ENCODE measurements at places on chromosomes 5 and 9.
A peak's percentile ranks its signal among the peaks of the same experiment; 100 is the strongest.

- no peak for DNase-seq
Measured at GRCh38 chr5:175479125-175479881, 943 bp downstream of the SFXN1 start.

DNA sequence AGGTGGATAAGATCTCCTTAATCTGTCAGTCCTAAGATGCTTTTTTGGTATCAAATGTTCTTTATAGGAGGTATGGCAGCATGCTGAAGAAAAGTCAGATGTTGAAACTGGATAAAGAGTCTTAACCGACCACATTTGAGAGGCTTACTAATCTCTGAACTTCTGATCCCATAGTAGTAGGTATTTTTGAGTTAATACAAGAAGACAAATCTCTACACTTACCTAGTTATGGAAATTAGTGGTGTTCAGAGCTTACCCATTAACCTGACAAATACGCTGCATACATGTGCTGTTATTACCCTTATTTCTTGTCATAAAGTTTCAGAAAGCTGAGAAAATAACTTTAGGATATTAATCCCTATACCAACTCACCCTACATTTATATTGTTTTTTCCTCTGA, 83.0 kb downstream of the ISL1 start:
- no peak for DNase-seq

DNA sequence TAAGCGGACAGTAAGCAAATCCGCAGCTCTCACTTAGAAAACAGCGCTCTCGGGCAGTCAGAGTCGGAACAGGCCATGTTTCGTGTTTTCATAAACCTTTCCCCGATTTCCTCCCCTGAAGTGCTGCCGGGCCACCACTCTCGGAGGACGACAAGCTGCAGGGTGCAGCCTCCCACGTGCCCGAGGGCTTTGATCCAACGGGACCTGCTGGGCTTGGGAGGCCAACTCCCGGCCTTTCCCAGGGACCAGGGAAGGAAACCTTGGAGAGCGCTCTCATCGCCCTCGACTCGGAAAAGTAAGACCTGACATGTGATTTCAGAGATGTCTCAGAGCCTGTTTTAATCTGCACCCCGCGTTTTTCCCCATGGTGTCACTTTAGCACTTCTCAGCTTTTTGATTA, 99.8 kb upstream of the CACNA1B start:
- DNase-seq, result no peak

- DNase-seq, result no peak
Measured at GRCh38 chr5:120512791-120513650, 48.9 kb downstream of the PRR16 start.

- DNase-seq, result no peak
Measured at GRCh38 chr5:81786991-81787390, 36.1 kb upstream of the SSBP2 start.

- DNase-seq, result no peak
Measured at GRCh38 chr9:135517407-135517822, 3.8 kb upstream of the LCN1 start.

DNA sequence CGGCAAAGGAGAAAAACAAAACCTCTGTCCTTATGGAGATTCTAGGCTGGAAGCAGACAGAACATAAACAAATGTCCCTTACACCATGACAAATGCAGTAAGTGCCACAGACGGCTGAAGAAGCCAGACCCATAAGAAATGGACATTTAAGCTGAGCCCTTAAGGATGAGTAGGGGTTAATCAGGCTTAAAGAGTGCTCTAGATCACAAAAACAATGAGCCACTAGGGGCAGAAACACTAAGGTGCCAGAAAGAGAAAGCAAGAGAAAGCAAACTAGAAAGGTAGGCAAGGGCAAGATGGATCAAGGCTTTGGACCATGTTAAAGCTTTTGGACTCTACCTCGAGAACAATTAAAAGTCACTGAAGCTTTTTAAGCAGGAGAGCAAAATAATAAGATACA, 326.9 kb upstream of the WWC1 start:
- no peak for DNase-seq

- DNase-seq, result no peak
Measured at GRCh38 chr5:80540691-80541090, 29.4 kb downstream of the ANKRD34B start.

- DNase-seq, result peak; percentile 70
Measured at GRCh38 chr5:170393235-170393634, 4.1 kb upstream of the KCNMB1 start.

DNA sequence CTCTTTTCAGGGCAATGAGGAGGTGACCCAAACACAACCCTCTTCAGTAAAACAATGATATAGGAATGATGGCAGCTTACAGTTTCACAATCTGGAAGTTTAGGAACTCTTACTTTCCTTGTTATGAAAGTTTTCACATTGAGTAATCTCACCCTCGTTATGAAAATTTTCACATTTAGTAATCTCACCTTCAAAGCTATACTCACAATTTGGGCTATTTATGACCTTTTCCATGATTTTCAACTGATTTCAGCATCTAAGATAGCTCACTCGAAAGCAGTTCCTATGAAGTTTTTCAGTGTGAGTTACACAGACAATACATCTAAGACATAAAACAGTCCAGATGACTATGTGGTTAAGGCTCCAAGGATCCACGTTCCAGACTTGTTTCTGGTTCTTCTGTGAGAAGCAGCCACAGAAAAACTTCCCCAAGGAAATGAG, 57.1 kb downstream of the FOXD1 start:
- no peak for DNase-seq

GRCh38 chr5:42876375-42876844, 64.7 kb upstream of the SELENOP start:
- peak; percentile 34 for DNase-seq

DNA sequence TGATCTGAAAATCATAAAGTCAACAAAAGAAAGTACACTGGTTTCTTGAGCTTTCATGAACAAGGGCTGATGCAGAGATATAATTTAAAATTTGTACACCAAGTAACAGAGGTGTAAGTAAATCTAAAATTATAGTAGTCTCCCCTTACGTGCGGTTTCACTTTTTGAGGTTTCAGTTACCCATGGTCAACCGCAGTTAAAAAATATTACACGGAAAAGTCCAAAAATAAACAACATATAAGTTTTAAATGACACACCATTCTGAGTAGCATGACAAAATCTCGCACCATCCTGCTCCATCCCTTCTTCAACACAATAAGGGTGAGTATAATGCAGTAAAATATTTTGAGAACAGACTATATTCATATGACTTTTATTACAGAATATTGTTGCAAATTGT, 54.4 kb downstream of the AUH start:
- DNase-seq, result no peak

DNA sequence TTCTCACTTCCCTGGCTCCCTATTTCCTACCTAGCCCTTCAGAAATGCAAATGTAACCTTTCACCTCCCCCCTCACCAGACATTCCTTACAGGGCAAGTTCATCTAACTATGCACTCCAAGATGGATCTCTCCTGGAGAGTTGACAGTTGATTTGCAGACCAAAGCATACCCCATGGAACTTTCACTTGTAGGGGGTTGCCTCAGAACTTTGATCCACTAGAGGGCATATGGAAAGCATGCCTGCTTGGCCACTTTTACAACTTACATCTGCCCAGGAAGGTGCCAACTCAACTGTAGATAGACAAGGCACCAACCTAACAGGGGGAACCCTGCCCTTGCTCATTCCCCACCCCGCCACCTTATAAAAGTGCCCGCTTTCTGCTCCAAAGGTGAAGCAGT, 187.8 kb downstream of the NXNL2 start:
- DNase-seq, result peak; percentile 13

DNA sequence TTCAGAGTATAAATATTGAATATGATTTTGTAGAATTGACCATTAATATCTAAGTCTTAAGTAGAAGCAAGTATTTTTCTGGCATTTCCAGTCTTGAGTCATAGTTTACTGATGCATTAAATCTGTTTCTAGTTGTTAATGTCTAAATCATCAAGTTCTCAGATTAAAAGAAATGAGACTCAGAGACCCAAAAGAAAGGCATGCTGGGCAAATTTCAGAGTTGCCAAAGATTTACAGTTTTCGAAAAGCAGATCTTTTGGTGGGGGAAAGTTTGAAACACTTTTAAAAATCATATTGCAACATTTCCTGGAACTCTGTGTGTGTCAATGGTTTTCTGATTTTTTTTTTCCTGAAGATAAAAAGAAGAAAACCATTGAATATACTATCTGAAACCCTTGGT, 60.9 kb downstream of the ANKRD55 start:
- no peak for DNase-seq

DNA sequence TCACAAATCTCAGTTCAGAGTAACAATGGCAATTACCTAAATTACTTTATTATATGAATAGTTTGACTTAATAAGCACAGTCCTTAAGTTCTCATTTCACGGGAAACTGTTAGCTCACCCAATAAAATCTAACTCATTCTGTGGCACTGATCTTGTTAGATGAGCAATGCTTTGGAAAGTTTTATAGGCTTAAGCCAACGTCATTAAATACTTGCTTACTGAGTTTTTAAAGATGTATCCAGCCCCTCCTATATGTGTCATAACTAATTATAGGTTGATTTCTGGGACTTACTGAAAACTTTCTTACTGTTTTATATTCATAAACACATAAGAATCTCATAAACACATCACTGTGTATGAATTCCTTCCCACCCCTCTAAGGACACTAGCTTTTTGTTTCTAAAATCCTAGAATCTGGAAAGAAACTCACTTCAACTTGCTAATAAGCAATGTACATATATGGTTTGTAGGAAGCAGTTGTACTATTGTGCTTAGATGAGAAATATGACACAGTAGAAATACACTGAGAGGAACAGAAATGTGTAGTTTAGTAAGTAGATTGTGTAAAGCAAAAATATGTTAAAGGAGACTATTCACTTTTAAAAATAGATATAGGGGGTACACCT, 14.1 kb upstream of the MARCOL start:
- no peak for DNase-seq

DNA sequence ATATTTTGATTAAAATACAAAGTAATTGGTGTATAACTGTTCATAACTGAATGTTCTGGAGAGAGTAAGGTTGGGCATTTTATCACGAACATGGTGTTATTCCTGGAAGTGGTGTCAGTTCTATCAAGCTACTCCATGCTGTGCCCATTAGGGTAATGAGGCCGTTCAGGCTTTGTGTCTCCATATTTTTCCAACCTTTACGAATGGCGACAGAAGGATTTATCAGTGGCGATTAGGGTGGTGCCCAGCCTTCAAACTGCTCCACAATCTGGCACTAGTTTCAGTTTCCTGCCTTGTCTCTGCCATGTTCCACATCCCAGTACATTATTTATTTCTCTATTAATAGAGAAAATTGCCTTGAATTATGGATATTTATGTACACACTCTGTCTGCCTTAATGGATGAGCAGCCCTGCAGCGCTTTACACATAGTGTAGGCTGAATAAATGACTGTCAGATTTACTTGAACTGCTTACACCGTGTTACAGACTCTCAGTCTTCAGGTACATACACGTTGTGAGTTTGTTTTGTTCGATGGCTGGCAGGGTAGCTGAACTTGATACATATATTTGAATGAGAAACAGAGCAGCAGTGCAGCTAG, 23.9 kb upstream of the TMC1 start:
- DNase-seq, result no peak

DNA sequence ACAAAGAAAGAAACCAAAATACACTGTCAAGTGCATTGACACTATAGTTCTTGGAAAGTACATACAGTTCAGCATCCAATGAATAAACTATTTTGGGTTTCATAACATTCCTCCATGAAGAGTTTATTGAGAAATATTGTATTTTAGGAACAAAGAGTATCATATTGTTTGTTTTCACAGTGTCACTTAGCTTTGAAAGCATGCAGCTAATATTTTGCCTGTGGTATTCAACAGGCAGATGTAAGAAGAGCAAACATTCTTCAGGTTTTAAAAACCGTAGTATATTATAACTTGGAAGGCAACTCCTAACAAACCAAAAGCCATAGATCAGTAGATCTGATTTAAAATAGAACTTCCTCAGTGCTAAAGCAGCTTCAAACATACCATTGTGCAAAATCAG, 4.5 kb downstream of the PRELID2 start:
- no peak for DNase-seq

DNA sequence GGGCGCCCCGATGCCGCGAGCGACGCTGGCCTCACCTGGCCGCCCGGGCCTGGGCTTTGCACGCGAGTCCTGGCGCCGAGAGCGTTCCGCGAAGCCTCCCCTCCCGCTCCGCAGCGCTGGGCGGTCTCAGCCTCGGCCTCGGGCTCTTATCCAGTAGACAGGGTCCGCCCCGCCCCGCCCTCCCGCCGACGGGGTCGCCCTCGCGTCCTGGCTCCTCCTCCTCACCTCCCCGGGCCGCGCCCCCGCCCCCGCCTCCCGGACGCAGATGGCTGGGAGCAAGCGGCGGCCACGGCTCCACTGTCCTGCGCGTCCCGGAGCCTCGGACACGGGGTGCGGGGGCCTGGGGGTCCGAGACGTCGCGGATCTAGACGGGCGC, at the start of gene SLC6A3:
Gene SLC6A3, minus strand, starts transcription at position 128 of the 376 bp plus-strand sequence. CDS start 2,243 bp downstream, outside the sequence.
- no peak for DNase-seq

DNA sequence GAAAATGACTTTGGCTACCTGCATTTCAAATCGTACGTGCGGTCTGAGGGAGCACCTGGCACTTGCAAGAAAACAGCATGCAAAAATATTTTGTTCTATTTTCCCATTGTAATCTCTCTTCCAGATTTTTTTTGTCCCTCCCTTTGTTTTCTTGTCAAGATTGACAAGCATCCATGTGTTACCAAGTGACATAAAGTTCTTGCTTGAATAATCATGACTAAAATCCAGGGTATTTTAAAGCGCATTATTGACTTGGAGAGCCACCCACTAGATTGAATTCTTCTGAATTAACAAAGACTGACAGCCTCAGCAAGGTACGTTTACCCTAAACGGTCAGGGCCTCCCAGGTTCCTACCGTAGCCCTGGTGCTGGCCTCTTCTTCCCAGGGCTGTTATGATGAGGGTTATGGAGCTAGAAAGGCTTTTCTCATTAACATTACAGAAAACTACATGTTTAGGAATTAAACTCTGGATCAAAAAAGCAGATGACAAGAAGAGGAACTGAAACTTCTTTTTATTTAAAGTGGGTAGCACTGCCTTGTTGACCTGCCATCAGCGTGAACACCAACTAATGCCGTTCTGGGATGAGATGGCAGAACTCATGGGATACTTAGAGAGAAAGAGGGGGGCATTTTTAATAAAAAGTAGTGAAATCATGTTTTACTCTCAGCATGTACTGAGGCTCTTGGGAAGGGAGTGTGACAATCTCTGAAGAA, 297.0 kb downstream of the EFNA5 start:
- DNase-seq, result no peak

DNA sequence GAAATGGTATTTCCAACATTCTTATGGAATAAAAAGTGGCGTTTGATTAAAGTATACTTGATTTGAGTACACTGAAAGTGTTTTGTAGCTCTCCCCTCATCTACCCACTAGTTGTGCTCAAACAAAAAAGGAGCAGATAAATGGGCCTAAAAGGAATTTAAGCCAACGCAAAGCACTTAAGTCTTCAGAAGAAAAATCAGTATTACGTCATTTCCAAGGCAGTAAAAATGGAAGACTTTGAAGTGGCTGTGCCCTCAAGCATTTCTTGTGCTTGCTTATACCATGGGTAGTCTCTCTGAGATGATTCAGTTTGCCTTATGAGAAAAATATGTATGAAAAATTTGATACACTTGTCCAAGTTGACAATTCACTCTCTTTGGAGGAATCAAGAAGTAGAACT, 279.9 kb upstream of the CD180 start:
- DNase-seq, result no peak
